Ureter (tissue), 1 donor: ENCODE measurements at places on chromosomes 4 and X.

DNA sequence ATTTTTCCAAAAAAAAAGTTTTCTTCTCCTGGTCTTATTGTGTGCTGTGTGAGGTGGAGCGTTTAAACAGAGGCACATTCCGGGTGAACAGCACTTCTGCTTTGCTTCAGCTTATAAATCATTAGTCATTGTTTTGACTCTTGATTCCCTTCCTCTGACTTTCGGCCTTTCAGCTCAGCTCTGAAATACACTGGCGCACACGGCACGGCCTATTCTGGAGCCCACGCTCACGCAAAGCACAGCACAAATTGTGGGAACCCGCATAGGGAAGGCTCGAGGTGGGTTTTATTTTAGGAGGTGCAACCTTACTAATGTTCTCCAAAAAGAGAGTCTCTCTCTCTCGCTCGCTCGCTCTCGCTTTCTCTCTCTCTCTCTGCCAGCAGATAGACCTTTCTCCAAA, 4.0 kb downstream of the POU3F4 start:
- no peak for DNase-seq

- DNase-seq: peak; percentile 68
These were observed 560 bp upstream of the TMSB4X start for GRCh38 chrX:12974305-12974795.

DNA sequence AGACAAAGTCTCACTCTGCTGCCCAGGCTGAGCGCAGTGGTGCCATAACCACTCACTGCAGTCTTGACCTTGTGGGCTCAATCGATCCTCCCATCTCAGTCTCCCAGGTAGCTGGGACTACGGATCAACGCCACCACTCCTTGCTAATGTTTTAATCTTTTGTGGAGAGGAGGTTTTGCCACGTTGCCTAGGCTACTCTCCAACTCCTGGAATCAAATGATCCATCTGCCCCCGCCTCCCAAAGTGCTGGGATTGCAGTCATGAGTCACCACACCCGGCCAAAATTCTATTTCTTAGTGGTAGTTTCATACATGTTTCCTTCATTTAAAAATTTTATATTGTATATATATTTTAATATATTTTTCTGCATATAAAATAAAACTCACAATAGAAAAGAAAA, 125.8 kb upstream of the CLNK start:
- no peak for DNase-seq

DNA sequence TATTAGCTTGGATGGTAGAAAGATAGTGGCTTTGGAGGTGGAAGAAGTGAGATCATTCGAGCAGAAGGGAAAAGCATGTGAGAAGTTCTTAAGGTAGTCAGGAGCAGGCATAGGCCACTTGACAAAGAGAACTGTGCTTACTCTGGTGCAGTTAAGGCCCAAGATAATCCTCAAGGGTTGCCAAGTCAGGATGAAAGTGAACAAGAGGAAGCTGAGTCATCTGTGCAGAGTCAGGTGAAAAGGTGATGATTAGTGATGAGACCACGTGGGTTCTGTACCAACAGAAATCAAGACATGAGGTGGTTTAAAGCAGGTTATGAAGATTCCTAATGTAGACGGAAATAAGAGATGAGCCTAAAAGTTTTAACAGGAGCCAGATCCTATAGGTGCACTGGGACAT, 369.8 kb downstream of the DTHD1 start:
- no peak for DNase-seq

DNA sequence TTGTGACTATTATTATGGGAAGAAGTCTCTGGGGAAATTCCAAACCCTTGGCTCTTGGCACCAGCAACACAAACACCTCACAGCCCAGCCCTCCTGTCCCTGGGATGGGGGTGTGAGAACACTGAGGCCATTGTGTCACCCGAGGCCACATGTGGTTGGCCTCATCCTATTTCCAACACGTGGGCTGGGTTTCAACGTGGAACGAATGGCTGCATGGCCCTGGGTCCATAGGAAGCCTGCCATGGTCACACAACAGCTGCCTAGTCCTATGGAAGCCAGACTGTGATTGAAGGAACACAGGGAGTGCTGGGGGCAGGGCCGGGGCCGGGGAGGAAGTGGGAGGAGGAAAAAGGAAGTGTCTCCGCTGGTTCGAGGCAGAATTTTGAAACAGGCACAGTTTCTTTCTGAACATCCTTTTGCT, 10.0 kb downstream of the CLCN4 start:
- DNase-seq: no peak

- no peak for DNase-seq
These were observed 14.8 kb upstream of the PABPC4L start for GRCh38 chr4:134216411-134216810.
